ENCODE measurements at places on chromosomes 6 and 20.

DNA sequence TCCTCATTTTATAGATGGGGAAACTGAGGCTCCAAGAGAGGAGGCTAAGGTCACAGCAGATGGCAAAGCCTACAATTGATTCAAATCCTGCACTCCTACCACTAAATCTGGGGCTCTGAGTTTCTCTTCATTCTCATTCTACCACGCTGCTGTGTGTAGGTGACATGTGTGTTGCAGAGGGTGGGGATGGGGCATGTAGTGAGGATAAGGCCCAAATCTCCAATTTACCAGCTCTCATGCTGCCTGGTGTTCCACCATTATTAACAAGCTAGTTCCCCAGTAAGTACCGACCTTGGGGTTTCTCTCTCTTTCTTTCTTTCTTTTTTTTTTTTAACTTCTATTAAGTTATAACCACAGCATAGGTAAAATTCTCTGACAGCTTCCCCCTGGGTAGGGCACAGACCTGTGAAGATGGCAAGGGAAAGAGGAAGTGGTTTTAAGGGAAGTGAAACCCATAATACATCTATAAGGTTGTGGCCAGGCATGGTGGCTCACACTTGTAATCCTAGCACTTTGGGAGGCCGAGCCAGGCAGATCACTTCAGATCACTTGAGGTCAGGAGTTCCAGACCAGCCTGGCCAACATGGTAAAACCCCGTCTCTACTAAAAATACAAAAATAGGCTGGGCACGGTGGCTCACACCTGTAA, 13.0 kb upstream of the MATN4 start:
- no peak for DNase-seq

DNA sequence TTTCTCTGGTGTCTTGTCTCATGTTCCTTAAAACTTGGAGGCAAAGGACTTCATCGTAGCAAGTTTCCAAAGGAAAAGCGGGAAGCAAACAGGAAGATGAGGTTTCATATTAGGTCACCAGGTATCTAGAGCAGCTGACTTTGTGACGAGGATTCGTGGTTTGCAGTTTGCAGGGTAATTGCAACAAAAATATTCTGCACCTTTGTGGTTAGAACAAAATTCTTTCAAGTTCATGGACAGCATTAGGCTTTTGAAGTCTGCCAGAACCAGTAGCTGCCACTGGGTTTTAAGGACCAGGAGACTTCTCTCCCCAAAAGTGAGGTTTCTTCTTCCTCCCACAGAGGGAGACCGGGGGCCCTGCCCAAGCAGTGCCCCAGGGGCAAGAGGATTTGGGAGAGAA, 63.4 kb downstream of the RPP40 start:
- DNase-seq: no peak

GRCh38 chr20:47055699-47056369, 161.2 kb downstream of the EYA2 start:
- no peak for DNase-seq

DNA sequence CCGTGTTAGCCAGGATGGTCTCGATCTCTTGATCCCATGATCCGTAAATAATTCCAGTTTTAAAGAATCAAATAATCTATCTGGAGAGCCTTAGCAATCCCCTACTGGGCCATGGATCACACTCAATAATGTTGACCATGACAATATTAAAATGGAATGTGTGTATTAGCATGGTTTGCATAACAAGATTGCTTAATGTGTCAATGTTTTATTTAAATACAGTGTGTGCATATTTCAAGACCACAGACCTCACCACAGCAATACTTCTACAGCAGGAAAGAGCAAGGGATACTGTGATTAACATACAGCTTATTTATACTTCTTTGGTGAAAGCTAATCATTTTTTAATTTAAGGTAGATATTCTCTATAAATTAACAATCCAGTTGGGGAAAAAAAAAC, 470.4 kb downstream of the TFAP2B start:
- no peak for DNase-seq

DNA sequence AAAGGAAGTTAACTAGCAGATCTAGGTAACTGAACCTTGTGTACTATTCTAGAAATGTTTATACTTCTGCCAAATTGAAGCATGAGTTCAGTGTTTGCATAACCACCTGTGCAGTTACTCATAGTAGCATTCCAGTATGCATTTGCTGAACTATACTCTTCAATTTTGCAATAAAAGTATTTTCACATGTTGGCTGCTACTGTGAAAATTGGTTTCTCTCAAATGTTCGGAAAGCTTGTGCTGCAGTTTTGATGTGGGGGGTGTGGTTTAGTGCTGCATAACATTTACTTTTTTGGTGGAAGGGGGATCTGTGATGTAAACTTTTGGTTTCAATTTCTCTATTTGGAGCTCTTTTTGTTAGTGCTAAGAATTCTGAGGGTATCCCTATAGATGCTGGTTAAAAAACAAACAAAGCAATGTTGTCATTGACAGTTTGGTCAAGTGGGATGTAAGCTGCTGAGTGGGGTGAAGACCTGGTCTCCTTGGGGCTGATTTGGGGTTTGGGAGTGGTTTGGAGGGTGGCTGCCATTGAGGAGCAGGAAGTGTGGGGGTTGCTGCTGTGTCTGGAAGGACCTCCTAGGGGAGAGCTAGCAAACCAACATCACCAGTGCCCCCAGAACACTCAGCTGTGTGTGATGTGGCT, 87.8 kb downstream of the CARMIL1 start:
- peak; percentile 11 for DNase-seq

- no peak for DNase-seq
Measured at GRCh38 chr6:53287336-53288225, 61.2 kb downstream of the ELOVL5 start.

DNA sequence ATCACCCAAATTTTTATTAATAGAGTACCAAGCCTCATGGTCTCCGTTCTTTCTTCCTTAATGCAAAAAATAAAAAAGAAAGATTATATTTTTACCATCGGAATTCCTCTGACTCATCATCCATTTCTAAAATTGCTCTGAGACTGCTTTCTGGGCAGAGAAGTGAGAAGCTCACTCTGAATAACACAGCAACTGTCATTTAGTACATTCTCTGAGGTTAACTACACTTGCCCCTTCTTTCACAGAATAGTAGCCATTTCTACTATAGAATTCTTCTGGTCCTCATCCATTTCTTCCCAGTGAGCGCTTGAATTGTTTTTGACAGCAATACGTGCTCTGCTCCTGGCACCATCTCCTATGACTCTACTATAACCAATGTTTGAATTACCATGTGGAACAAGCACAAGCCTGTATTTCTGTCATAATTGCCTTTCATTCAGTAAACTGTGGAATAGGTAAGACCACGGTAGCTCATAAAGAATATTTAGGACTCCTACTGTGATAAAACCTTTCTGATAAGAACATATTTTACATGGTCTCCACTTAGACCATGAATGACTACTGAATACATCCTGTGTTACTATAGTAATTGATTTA, 435.5 kb upstream of the NRSN1 start:
- DNase-seq: no peak

GRCh38 chr6:137011406-137011805, 33.4 kb downstream of the IL20RA start:
- DNase-seq: no peak

DNA sequence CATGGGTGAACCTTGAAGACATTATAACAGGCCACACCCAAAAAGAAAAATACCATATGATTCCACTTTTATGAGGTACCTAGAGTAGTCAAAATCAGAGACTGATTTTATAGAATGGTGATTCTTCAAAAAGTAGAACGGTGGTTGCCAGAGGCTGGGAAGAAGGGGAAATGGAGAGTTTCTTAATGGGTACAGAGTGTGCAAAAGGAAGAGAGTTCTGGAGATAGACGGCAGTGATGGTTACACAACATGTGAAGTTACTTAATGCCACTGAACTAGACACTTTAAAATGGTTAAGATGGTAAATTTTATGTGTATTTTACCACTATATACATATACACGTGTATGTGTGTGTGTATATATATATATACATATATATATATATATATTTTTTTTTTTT, 80.8 kb downstream of the PRND start:
- DNase-seq: no peak

GRCh38 chr6:16302721-16303552, 64.5 kb downstream of the GMPR start:
- DNase-seq: no peak

DNA sequence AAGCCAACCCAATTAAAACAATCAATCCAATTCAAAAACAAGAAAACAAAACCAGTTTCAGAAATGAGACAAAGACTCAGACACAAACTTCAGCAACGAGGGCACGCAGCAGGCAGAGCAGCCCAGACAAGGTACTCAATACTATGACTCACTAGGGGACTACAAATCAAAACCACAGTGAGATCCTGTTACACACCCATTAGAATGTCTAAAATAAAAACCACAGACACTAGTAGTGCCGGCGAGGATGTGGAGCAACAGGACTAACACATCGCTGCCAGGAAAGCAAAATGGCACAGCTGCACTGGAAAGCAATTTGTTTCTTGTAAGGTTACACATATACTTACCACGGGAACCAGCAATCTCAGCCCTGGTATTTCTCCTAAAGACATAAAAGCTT, 28.4 kb upstream of the MAS1L start:
- DNase-seq: peak; percentile 13

DNA sequence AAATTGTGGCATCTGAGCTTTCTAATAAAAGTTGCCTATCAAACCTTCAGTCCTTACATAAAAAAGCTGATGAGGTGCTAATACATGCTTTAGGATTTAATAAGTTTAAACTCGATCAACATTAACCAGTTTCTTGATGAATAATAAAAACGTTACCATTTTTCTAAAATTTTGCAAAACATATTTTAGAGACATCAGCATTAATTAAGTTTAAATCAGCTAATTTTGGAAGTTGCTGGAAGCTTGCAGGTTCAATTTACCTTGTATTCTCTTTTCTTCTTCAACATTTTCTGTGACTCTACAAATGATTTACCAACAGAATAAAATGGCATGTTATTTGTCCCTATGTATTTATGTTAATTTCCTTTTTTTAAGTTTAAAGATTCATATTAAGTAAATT, 365.3 kb upstream of the OPRM1 start:
- no peak for DNase-seq

- no peak for DNase-seq
Measured at GRCh38 chr20:53738039-53738944, 144.7 kb upstream of the ZNF217 start.

GRCh38 chr20:32603046-32603726, 18.1 kb upstream of the NOL4L start:
- no peak for DNase-seq

DNA sequence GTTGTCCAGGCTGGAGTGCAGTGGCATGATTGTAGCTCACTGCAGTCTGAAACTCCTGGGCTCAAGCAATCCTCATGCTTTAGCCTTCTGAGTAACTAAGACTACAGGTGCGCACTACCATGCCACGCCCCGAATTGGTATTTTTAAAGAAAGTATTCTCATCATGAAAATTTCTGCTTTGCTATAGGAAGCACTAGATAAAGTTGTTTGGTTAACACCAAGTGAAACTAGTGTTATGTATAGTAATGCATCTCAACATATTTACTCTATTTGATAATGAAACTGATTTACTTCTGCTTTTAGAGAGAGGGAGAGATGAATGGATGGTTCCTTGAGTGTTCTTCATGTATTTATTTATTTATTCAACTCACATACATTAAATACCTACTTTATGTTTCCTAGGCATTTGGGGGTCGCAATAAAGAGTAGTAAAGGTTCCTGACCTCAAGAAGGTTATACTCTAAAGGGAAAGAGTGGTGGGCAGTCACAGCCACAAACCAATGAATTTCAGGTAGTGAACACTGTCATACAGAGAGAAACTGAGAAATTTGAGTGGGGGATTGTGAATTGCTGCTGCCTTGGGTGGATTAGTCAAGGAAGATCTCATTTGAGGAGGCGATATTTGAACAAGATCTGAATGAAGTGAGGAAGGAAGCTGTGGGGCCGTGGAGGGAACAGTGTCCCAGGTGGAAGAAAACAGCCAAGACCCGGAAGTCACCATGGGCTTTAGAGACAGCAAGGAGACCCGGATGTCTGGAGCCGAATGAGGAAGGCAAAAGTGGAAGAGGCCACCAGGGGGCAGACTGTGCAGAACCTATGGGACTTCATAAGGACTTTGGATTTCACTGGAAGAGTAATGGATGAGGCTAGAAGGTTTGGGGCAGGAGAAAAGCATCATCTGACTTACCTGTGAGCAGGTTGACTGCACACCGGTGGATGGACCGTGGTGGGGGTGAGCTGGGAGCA, 185.6 kb downstream of the TSHZ2 start:
- no peak for DNase-seq

DNA sequence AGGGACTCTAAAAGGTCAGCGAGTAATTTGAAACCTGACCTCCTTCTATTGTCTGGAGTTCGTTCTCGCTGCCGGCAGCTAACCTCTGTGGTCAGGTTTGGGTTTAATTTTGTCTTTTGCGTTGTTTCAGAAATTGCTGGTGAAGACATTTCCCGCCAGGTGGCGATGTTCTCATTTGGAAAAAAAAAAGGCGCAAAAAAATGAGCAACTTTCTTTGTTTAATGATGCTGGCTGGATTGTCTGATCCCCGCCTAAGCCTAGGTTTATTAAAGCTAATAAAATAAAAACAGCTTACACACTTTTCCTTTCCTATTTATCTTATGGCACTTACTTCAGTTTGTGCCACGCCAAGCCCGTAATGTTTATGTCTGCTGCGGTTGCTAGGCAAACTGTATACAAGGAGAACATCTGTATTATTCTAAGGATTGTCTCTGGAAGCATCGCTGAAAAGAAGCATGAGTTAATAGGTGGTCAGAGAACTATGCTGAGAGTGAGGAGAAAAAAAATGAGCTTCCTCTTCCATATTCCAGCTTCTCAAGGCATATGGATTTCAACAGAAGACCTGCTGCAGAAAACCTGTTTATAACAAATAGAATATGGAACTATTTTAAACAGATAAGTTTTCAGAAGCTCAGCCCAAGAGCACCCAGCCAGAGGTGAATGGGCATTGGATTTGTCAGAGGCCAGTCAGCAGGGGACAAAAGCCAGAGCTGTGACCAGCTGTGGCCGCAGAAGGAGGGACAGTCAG, 205.7 kb downstream of the DOK5 start:
- DNase-seq: peak; percentile 9

DNA sequence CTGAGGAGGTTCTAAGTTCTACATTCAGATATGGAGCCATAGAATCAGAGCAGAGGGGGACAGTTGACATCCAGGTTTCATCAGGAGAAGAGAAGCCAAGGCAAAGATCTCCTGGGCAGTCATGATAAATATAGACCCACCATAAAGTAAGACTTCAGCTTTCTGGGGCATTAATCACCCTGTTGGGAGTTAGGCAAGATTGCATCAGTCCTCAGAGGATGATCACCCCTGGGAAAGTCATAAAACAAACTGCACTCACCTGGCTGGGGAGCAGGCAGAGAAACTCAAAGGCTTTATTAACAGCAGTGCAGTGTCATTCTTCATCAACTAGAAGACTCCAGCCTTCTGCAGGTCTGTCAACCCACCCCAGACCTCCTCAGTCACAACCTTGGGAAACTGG, 301.3 kb upstream of the JARID2 start:
- no peak for DNase-seq

GRCh38 chr20:17693444-17694001, 6.2 kb upstream of the BANF2 start:
- no peak for DNase-seq

- DNase-seq: no peak
Measured at GRCh38 chr20:39857187-39857586, 831.8 kb downstream of the MAFB start.

- no peak for DNase-seq
Measured at GRCh38 chr20:63090052-63090451, 83.3 kb upstream of the BHLHE23 start.
